ENCODE measurements at places on chromosomes 11 and 22.

GRCh38 chr22:18965526-18966421 lies 29.7 kb upstream of the PRODH start:
- no peak for DNase-seq

GRCh38 chr11:31764766-31765165 lies 46.4 kb downstream of the PAX6 start:
- no peak for DNase-seq

- DNase-seq, result no peak
Observed at GRCh38 chr22:23756891-23757290, 2.7 kb upstream of the VPREB3 start.

DNA sequence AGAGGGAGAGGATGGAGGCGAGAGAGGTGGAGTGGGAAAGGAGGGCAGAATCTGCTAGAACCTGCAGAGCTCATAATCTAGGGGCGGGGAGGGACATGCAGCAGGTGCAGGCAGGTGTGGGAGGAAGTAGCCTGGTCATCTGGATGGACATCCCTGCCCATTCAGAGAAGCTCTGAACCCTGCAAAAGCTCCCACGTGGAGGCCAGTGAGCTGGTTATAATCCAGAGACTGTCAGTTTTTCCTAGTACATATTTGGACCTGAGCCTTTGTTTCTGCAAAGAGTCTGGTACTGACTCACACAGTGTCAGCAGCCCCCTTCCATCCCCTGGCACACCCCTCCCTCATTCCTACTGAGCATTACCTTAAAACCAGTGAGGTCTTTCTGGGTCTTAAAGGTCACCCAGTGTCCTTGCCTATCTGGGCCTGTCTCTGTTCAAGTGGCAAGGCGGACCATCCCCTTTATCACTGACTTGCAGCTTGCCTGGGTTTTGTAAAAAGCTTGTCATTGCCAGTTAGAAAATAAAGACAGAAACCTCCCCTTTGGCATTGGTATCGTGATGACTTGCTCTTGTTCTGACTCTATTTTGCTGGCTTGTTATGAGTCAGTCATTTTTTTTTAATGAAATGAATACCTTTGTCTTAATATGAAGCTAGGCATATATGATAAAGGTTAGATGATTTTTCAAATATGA lies 26.1 kb downstream of the PTPRJ start:
- no peak for DNase-seq

All from stimulated activated CD4-positive, alpha-beta T cell treated with anti-CD3 and anti-CD28 coated beads, Interleukin-15, amount 100 ng/mL, for 1 hour (primary cell).